PC-3 (cell line): ENCODE measurements at places on chromosomes 1 and 21. TPM values are rescaled to one million over a fixed set of nuclear protein-coding genes. Genes with fewer than 3 reads are reported as not detected.

GRCh38 chr1:85264150-85264549 is 4.7 kb upstream of the C1orf52 start:
- DNase-seq: peak; percentile 71

CLCA4 gene
- total RNA-seq: not detected in 2 replicates

DNA sequence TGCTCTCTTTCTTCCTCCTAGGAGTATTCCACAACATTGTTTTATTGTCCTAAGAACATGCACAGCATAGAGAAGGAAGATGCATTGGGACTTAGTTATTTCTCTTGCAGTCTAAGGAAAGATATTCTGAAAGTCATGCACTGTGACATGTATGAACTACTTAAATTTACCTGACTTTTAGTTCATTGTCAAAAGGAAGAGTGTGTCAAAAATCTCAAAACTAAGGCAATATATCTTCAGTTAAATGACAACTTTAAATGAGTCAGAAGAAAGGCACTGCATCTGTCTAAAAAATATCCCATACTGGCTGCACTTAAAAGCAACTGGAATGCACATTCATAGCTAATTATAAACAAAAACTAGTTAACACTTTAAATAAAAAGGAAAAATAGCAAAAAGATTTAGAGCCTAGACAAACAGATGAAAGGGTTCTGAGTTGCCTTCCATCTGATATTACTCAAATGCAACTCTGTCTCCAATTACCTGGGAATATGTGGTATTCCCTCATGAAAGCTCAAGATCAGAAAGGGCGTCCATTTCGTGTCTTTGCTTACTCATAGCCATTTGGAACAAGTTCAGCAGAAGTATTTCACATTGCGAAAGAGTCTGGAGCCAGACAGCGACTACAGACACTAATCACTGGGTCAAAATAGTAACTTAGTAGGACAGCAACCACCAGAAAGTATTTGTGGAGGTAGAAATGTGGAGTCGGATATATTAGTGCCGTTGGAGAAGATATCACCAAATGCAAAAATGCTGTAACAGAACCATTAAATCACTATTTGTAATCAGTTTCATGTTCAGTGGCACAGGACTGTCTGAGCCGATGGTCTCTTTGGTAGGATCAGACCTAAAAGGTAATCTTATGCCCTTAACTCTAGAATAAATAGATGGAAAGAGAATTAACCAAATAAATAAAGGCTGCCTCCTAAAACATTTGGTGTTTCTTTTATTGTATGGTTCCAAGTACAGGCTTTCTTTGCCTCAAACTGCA is 225.7 kb downstream of the GREM2 start:
- peak; percentile 93 for DNase-seq

DNA sequence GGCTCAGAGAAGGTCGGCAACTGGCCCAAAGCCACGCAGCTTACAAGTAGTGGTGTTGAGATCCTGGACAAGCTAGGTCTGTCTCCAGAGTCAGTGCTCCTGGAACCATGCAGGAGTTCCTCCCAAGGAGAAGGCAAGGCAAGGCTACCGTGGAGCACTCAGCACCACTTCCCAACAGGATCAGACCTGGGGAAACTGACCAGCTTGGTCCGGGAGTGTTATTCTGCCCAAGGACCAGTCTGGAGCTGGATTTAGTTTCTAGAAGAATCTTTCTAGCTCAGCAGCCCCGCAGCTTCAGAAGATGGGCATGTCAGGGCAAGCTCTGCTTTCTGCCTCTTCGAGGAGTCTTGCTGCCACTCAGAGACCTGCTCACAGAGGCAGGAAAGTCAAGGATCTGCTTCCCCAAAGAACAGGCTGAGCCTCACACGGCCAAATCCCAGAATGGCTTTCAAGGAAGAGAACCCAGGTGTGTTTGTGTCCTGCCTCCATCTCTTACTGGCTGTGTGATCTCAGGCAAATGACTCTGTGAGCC is 302.8 kb downstream of the MATN1 start:
- DNase-seq: no peak

- DNase-seq: no peak
Observed at GRCh38 chr1:29289493-29289892, 53.2 kb downstream of the PTPRU start.

DNA sequence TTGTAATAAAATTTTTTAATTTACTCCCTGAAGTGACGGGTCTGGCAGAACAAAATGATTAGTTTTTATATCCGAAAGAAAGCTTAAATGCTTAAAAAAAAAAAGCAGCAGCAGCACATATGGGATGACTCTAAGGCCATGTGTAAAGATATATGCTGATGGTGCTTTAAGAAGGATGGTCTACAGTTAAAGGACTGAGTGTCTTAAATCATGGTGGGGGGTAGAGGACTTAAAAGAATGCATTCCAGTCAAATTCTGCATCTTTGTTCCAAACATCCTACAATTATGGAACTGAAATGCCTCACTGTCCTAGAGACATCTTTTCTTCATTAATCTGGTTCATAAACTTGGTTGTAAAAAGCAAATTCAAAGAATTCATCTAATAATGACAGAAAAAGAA is 7.0 kb downstream of the KDM5B start:
- no peak for DNase-seq

GRCh38 chr1:4633346-4633745 is 21.1 kb upstream of the AJAP1 start:
- DNase-seq: no peak

GRCh38 chr1:54728027-54728426 is 12.4 kb downstream of the TTC4 start:
- no peak for DNase-seq

- no peak for DNase-seq
Observed at GRCh38 chr1:20410503-20410902, 75.5 kb downstream of the CAMK2N1 start.

DENND2C gene
- total RNA-seq: 0.95 and 2.0 TPM in 2 replicates

DNA sequence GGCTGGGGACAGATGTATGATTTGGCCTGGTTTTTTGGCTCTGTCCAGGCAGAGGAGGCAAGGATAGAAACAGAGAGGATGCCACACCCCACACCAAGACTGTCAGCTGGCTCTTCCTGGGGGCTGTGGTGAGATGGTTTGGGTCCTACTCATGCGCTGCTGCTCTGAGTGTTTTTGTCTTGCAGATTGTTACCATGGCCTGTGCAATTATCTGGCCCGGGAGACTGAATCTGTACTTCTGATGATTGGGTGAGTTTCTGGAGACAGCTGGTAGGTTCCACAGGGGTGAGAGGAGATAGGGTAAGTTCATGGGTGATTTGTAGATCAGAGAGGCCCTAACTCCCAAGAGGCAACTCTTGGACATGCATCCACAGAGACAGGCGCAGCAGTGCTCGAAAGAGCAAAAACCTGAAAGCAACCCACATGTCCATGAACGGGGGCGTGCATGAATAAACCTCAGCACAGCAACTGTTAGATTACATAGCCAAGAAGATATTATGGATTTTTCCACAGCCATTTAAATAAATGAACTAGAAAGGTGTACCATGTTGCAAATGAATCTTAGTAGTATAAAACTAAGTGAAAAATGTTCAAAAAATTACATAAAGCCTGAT is 17.8 kb downstream of the AADACL4 start:
- no peak for DNase-seq
